ENCODE measurements at places on chromosomes 6 and 20. TPM values are rescaled to one million over a fixed set of nuclear protein-coding genes. Genes with fewer than 3 reads are reported as not detected.

The E2F3 gene
- total RNA-seq: 2.3 TPM

The TSBP1 gene
- not detected for total RNA-seq

The ERVFRD-1 gene
- total RNA-seq: not detected

The PHACTR1 gene
- total RNA-seq: 2.0 TPM

The SASH1 gene
- 40.0 TPM for total RNA-seq

The IL17A gene
- not detected for total RNA-seq

The OXT gene
- not detected for total RNA-seq

The MTRF1L gene
- 9.5 TPM for total RNA-seq

The POM121L2 gene
- not detected for total RNA-seq

The NTSR1 gene
- not detected for total RNA-seq

The CRISP3 gene
- not detected for total RNA-seq

The SPINT4 gene
- total RNA-seq: not detected

The FOXP4 gene
- 3.8 TPM for total RNA-seq

The OOEP gene
- not detected for total RNA-seq

The CST2 gene
- not detected for total RNA-seq

- DNase-seq: no peak
These were observed 342.1 kb upstream of the NRSN1 start for GRCh38 chr6:23783901-23784300.

DNA sequence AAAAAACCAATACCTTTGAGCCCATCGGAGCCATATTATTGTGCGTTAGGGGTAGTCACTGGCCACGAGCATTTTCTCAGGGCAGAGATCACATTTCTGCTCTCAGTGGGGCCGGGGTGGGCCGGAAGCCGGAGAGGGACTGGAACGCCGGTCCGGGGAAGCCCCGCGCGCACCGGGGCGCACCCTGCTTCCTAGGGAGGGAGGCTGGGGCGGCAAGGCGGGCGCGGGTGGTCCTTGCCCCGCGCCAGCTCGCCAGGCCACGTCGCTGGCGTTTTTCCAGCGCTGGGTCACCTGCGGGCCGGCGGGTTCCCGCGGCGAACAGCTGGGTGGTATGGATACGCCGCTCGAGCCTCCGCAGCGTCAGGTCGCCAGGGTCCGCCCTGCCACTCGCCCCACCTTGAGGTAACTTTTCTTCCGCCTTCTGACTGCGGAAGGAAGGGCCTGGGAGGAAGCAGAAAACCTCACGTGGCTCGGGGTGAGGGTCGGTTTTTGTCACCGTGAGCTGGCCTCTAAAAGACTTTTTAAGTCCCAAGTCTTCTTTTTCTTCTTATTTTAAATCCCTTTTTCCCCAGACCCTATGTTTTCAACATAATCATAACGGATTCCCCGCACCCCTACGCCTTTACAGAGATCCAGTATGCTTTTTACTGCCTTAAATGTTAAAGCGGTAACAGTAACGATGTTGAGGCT is 2.7 kb upstream of the EEF1A1 start:
- peak; percentile 59 for DNase-seq

DNA sequence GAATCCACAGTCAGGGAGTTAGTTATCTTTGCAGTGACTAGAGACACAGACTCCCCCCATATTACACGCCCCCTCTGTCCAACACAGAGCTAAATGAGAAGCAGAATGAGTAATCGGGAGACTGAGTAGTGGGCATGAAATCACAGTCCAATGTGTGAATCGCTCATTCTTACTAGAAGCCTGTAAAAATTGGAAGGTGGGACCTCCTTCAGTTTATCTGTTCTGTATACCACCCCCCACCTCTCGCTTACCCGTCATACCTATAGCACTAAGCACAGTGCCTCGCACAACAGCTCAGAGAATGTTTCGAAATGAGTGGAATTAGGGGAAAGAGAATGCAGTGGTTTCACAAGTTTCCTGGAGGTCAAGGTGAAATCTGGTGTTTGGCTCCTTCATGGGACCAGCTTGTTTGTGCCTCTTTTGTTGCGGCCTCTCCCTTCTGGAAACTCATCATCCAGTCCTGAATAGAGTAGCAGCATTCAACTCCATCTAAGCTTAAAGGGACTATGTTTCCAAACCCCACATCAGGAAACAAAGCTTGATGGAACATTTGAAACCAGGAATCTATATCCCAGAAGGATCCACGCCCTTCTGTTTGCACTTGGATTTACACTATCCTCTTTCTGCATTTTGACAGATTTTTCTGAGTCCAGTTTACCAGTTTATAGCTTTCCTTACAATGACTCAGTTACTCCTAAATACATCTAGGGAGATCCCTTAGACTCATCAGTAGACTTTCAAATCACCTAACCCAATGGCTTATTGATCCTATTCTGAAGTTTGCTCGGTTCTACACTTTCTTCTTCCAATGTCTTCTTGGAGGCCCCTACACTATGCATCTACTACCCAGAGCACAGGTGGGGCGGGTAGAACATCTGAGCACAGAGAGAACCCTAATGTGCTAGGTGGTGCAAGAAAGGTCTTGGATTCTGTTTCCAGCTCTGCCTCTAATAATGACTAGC is 59.2 kb upstream of the PIM1 start:
- DNase-seq: no peak

DNA sequence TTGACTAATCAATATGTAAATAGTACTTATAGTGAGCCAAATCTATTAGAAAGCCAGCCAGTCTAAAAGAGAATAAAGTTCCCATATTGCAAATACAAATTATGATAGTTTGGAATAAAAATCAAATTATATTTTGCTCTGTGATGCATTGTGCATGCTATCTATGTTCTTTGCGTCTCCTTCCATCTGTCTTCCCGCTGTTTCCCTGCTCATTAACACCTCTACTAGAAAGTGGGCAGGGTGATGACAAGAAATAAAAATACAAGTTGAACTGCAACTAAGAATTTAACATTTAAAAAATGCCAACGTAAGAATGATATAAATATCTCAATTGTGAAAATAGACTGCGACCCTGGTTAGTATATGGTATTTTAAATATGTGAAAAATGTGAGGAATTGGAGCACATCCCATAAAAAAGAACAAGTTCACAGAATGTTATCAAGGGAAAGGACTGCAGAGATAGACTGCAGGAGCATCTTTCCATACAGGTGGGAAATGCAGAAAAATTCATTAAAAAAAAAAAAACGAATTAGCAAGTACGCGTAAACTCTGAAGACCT is 157.6 kb upstream of the PDE7B start:
- DNase-seq: no peak

DNA sequence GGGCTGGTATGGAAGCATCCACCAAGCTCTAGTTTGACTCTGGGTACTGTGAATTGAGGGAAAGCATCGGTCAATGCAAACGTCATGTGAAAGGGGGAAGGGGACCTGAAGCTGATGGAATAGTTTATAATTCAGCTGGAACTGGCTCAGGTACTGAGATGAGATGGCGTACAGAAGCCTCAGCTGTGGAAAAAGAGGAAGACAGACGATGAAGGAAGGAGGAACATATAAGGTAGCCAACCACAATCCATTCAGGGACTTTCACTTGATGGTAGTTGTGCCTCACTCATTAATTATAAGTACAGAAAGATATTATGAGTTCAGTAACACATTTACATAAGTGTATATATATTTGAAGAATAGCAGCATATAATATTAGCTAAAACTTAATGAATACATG is 2.7 kb downstream of the CALHM5 start:
- no peak for DNase-seq

GRCh38 chr20:46253391-46253790 is 54.9 kb downstream of the CDH22 start:
- no peak for DNase-seq

DNA sequence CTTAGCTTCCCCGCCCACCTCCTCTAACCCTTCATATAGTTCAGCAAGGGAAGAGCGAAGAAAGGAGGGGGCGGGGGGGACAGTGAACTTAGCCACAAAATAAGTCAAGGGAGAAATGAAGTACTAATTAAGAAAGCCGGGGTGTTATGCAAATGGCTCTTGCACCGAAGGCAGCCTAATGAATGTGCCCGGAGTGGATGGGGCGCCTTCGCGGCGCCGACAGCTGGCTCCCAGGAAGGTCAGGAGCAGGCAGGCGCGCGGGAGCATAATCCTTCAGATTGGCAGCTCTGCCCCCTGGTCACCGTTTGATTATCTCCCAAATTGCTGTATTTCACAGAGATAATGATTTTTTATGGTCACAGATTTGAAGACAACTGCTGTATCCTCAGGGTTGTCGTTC is 395.1 kb downstream of the TFAP2B start:
- DNase-seq: no peak

- no peak for DNase-seq
These were observed 16.9 kb downstream of the NDRG3 start for GRCh38 chr20:36728986-36729385.

DNA sequence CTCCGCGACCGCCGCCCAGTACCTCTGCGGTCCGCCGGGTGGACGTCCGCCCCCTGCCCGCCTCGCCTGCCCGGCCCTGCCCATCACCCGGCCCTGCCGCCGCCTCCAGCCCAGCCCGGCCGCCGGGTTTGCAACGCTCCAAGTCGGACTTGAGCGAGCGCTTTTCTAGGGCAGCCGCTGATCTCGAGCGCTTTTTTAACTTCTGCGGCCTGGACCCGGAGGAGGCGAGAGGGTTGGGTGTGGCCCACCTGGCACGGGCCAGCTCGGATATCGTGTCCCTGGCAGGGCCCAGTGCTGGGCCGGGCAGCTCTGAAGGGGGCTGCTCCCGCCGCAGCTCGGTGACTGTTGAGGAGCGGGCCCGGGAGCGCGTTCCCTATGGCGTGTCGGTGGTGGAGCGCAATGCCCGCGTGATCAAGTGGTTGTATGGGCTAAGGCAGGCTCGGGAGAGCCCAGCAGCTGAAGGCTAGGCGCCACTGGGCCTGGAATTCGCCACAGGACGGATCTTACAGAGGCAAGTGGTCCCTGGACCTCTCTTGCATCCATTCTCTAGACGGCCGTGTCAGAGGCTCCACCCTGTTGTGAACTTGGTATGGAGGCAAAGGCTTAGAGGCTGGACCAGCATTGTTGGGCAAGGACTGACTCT is 11.8 kb downstream of the FAM110A start:
- no peak for DNase-seq

- DNase-seq: no peak
These were observed 29.4 kb downstream of the RNF8 start for GRCh38 chr6:37382994-37383765.

DNA sequence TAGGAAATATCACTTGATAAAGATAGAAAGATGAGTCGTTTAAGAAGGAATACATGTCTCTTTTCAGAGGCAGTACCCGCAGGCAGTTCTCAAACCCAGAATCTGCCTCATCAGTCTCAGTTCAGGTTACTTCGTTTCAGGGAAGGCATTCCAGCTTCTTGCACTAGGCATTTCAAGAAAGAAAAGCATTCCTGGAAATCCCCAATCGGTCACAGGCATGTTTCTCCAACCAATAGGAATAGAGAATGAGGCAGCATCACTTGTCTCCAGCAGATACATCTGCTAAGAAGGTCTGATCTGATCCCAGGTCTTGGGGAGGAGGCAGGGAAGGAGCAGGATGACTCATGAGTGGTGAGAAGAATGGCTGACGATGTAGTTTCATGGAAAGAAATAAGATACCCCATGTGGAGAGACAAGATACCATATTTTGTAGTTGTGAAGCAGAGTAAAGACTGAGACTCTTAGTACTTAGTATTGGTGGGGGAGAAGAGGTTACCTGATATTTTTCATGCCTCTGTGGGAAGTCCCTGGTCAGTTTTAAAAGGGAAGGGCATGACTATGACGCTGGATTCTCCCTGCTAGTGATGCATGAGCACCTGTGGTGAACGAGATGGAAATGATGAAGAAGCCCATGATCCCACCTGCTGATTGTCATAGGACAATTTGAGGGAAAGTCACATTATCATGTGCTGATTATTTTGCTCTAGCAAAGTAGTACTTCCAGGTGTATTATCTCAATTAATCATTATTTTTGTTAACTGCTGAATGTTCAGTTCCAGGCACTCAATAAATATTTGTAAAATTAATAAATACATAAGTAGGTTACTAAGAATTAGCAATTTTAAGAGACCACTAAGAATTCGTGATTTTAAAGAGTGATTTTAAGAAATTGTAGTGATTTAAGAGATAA is 20.3 kb upstream of the HLA-DRB1 start:
- no peak for DNase-seq

DNA sequence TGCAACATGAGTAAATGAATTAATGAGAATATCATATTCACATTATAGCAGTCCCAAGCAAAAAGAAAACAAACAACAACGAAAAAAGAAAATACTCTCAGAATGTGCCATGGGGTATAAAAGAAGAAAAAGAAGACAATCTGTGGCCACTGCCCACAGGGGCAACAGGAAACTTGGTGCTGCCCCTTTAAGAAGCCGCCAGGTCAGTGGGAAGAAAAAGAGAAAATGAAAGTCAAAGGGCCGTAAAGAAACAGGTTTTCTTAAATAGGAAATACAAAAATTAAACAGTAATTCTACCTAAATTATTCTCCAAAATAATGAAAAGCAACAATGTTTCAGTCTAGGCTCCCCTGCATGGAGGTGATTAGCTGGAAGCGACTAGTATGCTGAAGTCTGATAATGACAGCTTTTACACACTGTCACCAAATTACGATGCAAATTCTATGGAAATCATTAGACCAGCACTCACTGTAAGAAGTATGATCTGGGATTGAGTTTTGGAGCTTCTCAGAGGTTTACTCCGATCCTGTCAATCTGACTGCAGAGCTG is 23.6 kb downstream of the GMDS start:
- no peak for DNase-seq

GRCh38 chr20:19254956-19255355 is 42.5 kb downstream of the SLC24A3 start:
- DNase-seq: no peak

DNA sequence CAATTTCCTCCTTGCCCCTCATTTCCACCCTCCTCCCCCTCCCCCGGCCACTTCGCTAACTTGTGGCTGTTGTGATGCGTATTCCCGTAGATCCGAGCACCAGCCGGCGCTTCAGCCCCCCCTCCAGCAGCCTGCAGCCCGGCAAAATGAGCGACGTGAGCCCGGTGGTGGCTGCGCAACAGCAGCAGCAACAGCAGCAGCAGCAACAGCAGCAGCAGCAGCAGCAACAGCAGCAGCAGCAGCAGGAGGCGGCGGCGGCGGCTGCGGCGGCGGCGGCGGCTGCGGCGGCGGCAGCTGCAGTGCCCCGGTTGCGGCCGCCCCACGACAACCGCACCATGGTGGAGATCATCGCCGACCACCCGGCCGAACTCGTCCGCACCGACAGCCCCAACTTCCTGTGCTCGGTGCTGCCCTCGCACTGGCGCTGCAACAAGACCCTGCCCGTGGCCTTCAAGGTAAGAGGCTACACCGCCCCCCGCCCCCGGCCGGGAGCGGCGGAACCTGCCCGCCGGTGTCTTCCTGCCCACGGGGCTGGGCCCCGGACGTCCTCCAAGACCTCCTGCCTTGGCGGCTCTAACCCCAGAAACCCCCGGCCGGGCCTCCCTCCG is 44.9 kb upstream of the SUPT3H start:
- no peak for DNase-seq

GRCh38 chr6:168774381-168774780 is 333.4 kb downstream of the SMOC2 start:
- no peak for DNase-seq

DNA sequence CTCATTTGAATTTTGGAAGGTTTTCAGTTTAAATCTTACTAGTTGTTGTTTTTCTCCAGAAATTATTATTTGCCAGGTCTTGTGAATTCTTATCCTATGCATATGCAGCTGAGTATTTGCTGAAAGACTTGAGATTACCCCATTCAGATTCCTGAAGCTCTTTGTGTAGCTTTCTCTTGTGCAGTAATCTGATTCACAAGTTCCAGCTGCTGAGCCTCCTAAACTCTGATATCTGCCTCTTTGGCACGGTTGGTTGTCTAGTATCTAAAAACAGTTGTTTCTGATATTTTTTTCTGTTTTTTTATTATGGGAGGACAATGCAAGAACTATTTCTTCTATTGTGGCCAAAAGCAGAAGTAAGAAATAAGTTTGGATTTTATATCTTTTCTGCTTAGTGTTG is 863.9 kb upstream of the MANEA start:
- no peak for DNase-seq

All from uterus (tissue), 4 donors.